ENCODE measurements at places on chromosomes 7 and 10. TPM values are rescaled to one million over a fixed set of nuclear protein-coding genes. Genes with fewer than 3 reads are reported as not detected.

Gene GNGT1
- total RNA-seq, result 0.11 TPM

Gene SERPINE1
- 0.89 TPM for total RNA-seq

Gene LRRC18
- not detected for total RNA-seq

Gene NUB1
- total RNA-seq, result 66.5 TPM

Gene BMPR1A
- total RNA-seq, result 69.4 TPM

Gene MMD2
- not detected for total RNA-seq

Gene ECHDC3
- 15.7 TPM for total RNA-seq

Gene TBC1D12
- 11.4 TPM for total RNA-seq

Gene EVX1
- total RNA-seq, result 10.7 TPM

Gene LRRN3
- not detected for total RNA-seq

Gene OR9A2
- total RNA-seq, result not detected

Gene HMX3
- not detected for total RNA-seq

Gene IFIT1B
- not detected for total RNA-seq

Gene PPIF
- total RNA-seq, result 44.1 TPM

All from endodermal cell (in vitro differentiated cells).